ENCODE measurements at places on chromosomes 11 and 22. TPM values are rescaled to one million over a fixed set of nuclear protein-coding genes. Genes with fewer than 3 reads are reported as not detected.

C11orf58 gene
- total RNA-seq, result 190 TPM

DNA sequence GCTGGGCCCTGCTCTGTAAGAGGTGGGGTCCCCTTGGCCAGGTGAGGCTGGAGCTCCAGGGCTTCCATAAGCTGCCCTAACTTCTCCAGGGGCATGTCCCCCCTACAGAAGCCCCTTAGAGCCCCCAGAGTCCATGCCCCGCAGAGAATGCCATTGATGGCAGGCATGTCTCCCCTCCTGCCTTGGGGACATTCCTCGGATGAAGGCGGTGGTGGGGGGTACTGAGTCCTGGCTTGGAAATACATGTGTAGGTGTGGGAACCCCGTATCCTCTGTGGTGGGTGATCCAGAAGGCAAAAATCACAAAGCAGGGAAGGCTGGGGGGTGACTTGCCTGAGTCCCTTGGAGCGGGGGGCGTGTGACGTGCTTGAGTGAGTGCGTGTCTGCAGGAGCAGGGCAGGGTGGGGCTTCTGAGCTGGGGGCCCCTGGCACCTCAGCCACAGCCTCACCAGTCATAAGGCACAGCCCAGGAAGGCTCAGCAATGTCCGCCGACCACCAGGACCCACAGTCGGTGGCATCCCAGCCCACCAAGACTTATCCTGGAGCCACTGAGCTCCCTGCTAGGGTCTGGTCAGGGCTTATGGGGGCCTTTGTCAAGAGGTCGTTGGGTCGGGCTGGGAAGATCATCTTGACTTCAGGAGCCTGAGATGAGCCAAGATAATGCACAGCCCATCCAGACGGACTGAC lies 69.8 kb upstream of the KCNQ1OT1 start:
- no peak for DNase-seq

GRCh38 chr22:35663371-35663770 lies 15.1 kb downstream of the APOL6 start:
- no peak for DNase-seq

MPZL3 gene
- total RNA-seq, result 13.6 TPM

STIP1 gene
- 97.1 TPM for total RNA-seq

SLC37A2 gene
- total RNA-seq, result 2.1 TPM

- DNase-seq, result no peak
Observed at GRCh38 chr11:106158406-106158805, 80.9 kb downstream of the AASDHPPT start.

DNA sequence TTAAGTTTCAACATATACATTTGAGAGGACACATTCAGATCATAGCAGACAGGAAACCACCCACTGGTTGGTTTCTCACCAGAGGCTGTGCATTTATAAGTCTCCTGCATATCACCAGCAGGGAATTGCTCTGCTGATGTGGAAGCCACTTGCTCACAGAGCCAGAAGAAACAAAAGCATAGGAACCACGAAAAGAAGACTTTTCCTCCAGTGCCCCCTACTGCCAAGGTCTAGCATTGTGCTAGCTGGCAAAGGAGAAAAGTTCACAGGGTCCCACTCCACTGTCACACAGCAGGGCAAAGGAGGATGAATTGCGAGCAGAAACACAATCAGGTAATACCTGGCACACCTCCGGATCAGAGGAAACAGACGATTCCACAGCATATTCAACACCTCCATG lies 28.9 kb upstream of the ISX start:
- DNase-seq, result no peak

DNA sequence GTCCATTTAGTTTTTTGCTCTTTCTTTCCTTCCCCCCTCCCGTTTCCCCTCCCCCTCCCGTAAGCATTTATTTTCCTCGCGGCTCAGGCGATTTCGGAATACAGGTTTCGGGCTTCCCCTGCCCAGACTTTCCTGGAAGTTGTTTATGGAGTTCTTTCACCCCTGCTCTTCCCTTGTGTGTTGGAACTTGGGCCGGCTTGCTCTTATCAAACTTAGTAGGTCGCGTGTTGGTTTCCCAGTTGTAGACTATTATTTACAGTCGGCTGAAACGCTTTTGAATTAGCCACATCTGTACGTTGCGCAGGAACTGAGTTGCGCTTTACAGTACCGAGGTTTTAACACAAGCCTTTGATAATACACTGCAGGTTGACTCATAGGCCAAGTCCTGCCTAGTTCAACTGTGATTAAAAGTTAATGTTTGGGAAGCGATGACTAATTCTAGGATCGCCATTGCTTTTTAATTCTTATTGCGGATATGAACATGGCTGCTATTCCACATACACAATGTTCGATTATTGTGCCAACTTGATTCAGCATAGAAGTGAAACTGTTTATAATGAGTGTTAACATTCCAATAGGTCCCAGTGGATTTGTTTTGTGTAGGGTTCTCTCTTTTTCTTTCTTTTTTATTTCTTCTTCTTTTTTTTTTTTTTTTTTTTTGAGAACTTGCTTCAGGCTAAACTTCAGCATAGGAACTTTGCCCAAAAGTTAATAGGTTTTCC lies 1.7 kb downstream of the YAP1 start:
- DNase-seq, result no peak
